ENCODE measurements at places on chromosomes 6 and 20.

GRCh38 chr6:14086701-14087100 is 30.9 kb upstream of the CD83 start:
- no peak for DNase-seq

DNA sequence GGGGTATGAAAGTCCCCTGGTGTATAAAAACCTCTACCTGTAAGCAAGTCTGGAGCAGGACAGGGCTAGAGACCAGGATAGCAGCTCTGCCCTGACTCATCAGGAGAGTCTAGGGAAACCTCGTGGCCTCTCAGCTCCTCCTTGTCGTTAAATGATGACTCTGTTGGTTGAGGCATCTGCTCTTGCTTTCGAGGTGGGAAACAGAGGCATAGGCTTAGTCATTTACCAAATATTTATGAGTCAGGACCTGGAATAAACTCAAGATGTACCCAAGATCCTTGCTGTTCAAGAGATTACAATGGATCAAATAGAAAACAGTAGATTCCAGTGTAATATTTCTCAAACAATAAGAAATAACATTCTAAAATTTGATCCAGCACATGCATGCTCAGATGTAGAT is 5.5 kb downstream of the MANBAL start:
- peak; percentile 91 for DNase-seq

GRCh38 chr6:70171236-70171635 is 131.6 kb downstream of the COL9A1 start:
- no peak for DNase-seq

- no peak for DNase-seq
Observed at GRCh38 chr20:16671753-16672152, 58.1 kb upstream of the SNRPB2 start.

- DNase-seq = no peak
Observed at GRCh38 chr6:159720708-159721107, 6.6 kb upstream of the WTAP start.

DNA sequence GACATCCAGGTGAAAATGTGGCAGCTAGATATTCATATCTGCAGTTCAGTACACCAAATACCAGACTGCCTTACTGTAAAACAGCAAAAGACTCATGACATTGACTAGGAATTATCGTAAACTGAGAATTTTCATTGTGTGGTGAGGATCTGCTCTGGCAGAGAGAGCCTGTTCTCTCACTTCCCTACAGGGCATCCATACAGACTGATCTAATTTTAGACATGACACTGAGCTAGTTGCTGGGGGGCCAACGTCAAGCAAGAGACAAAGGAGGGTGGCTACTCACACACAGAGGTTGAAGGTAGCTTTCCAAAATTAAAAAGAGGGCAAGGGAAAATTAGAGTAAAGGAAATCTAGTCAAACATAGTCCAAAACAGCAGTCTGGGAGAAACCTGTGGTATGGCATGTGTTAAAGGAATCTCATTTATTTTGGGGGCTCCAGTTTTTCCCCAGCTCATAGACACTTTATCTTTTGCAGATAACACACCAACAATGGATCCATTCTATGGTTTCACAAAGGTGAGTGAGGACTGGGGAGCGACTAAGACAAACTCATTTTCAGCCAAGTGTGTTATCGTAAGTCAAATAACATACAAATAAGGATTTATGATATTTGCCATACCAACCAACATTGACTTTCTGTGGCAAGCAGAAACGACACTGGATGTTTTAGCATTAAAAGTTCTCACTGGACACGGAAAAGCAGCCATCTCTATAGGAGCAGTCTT is 36.6 kb upstream of the NHSL1 start:
- no peak for DNase-seq
